ENCODE measurements at places on chromosomes 1 and 21.

GRCh38 chr1:230823426-230823825 is 44.9 kb downstream of the C1orf198 start:
- DNase-seq = no peak

GRCh38 chr21:32712641-32713040 is 15.2 kb downstream of the SYNJ1 start:
- no peak for DNase-seq

GRCh38 chr21:39363607-39364555 is 15.0 kb upstream of the HMGN1 start:
- DNase-seq = no peak

- no peak for DNase-seq
Measured at GRCh38 chr1:71276466-71276865, 195.6 kb upstream of the ZRANB2 start.

DNA sequence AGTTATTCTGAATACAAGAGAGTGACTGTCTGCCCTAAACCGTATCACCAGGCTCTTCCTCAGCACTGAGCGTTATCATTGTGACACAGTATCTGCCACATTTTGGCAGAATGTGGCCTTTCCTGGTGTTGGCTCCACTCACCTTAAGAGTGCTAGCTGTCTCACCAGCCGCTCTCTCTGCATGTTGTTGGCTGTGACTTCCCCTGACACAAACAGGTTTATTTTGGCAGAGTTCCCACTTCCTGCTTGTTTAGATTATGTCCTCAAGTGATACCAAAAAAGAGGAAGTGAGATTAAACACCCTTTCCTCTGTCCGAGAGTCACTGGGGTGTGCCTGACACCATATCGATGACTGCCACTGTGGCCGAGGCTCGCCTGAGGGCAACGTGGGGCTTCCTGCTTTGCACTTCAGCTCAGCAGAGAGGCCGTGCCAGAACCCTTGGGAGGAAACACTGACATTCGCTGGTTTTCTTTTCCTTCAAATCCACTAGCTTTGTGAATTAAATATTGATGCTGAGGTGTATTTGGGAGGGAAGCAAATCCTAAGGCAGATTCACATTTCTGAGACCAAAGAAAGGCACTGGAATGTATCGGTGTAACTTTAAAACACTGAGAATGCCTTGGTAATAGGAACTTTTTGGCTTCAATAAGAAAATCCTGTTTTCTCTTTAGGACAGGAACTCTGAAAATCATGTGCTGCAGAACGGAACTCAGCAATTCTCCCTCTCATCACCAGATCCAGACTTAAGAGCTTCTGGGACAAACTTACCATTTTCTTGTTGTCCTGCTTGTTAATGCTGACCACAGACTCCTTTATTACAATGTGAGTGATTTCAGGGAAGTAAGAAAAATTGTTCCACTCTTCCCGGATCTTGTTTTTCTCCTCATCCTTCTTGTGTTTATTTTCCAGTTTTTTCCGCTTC is 102.1 kb downstream of the JAK1 start:
- DNase-seq = no peak

GRCh38 chr1:192635939-192636338 is at the start of gene RGS13:
TSS of gene RGS13 (plus strand) at chr1:192636147. CDS start at chr1:192644335, 8,188 bp downstream.
- no peak for DNase-seq

DNA sequence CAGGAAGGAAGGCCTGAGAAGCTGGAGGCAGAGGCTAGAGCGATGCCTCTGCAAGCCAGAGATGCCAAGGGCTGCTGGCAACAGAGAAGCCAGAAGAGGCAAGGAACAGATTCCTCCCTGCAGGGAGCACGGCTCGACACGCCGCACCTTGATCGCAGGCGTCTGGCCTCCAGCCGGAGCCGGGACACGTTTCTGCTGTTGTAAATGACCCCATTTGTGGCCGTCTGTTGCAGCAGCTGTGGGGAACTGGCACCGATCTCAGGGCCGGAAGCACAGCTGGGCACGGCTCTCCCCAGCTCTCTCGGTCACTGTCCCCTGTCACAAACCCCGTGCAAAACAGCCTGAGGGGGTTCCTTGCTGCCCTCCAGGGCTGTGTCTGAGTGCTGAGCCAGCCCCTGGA is 59.6 kb downstream of the SIK1 start:
- DNase-seq = no peak

DNA sequence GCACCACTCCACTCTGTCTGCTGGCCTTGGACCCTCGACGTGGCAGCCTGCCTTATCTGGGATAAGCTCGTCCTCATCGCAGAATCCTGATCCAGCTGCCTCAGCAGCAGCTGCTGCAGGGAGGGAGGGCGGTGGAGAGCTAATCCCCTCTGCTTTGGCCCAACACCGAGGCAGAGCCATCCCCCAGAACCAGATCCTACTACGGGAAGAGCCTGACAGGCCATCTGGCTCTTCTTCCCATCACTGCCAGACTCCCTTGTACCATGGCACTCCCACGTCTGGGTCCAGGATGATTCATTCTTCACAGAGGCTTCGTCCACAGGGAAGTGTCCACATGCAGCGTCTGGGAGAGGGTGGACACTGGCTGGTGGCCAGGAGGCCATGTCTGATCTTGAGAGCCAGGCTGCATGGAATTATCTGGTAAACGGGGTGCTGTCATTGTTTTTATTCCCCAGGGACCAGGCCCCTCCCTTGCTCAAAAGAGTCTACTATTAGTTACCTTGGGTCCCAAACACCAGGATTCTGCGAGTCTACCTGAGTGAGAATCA is 14.6 kb upstream of the PKP1 start:
- no peak for DNase-seq

- DNase-seq = no peak
Measured at GRCh38 chr1:231924180-231924579, 297.6 kb downstream of the DISC1 start.

GRCh38 chr1:206963740-206964139 is 6.5 kb downstream of the FCAMR start:
- no peak for DNase-seq

DNA sequence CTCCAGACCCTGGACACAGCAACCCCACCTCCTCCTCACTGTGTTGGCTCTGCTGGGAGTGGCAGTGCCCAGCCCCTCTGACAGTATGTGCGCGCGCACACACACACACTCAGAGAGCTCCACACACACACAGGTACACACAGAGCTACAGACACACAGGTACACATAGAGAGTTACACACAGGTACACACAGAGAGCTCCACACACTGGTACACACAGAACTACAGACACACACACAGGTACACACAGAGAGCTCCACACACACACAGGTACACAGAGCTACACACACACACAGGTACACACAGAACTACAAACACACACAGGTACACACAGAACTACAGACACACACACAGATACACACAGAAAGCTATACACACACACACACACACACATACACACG is 6.3 kb upstream of the PRKCZ start:
- DNase-seq = no peak

DNA sequence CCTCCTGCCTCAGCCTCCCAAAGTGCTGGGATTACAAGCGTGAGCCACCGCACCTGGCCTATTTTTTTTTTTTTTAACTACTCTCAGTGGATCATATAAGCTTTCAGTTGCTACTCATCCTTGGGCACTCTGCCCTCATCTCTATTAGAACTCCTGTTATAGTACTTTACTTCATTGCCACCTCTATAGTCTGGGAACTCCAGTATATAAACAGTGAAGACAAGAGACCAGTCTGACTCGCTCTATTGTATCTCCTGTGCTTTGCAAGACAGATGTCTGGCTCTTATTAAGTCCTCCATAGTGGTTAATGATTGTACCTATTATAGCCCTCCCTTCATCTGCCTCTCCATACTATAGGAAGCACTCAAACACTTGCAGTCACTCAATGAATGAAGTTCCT is 15.1 kb downstream of the KHDRBS1 start:
- no peak for DNase-seq

GRCh38 chr1:180181048-180181447 is 26.4 kb downstream of the QSOX1 start:
- DNase-seq = peak; percentile 22

GRCh38 chr1:202553560-202554038 is 156.7 kb downstream of the SYT2 start:
- no peak for DNase-seq

DNA sequence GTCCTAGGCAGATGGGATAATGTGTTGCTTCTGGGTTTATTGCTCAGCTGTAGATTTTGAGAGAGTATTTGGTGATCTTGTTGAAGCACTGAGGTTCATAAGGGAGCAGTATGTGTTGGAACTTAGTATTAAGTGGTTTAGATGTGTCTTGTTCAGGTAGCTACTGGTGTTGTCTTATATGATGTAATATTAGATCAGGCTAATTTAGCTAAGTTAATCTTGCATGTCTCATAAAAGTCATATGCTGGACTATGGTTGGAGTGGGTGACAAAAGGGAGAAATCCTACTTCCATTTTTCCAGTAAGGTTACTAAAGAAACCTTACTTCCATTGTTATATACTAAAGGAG is 196.4 kb downstream of the CLEC20A start:
- no peak for DNase-seq

- DNase-seq = no peak
Measured at GRCh38 chr1:111907321-111907720, 82.1 kb downstream of the KCND3 start.

- DNase-seq = no peak
Measured at GRCh38 chr1:61569303-61569621, 155.7 kb downstream of the TM2D1 start.

DNA sequence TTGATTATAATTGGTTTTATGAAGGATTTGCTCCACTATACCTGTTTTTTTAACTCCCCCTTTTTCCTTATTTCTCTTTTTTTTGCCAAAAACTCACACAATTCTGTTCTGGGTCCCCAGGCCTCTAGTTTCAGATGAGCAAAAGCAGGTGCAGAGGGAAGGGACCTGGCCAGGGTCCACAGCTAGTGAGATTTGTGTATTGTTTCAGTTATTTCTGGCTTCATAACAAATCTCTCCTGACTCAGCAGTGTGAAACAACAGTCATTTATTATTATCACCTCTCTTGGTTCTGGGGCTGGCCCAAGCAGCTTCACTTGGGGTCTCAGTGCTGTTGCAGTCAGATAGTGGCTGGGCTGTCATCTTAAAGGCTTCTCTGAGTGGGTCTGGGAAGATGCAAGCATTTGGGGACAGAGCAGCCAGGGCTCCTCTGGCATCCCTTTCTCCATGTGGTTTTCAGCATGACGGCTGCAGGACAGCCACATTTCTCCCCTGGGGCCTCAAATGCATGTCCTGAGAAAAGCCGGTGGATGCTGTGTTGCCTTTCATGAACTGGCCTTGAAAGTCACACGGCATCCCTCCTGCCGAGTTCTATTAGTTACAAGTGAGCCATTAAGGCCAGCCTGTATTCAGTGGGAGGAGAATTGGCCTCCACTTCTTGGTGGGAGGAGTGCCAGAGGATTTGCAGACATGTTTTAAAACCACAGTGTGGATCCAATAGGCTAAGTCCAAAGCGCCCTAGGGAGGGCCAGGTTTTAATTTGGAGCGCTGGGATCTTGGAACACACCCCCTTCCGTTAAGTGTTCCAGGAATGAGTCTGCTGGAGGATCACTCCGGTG is 137.1 kb downstream of the CAMTA1 start:
- no peak for DNase-seq

DNA sequence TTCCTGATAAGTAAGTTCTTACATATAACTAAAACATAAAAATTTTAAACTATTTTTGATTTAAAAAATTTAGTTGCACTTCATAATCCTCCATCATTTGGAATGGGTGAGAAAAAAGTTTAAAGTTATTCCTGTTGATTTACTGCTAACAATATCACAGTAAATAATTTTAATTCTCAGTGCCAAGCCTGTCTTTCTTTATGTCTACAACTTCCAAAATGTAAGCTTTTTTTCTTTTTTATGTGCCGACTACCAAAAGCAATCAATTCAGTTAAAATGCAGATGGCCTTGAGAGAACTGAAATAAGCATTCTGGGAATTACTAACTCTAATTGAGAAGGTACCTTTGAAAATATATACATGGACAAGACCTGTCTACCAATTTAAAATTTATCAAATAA is 1224.3 kb upstream of the B3GALT2 start:
- no peak for DNase-seq

DNA sequence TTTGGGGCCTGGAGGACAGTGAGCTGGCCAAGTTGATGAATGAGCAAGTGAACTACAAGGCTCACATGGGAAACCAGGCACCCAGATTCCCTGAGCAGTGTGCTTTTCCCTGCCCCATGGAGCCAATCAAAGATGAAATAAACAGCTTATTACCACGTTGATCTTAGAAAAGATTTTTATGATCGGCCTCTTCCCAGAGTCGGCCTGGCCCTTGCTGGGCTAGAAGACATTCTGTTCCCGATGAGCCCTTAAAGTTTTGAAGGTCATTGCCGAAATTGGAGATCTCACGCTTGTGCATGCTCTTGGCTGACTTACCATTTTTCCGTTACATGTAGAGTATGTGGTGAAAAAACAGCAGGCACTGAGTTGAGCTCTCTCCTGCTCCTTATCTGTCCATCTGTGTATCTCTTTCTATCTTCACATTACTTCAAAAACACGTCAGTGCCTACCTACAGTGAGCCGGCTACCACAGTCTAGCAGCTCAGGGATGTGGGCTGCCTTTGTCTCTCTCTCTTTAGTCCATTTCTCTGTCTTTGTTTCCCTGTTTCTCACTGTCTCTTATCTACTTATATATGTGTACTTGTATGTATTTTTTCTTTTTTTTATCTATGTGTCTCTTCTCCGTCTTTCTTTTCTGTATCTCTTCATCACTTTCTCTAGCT is 248.8 kb upstream of the USP24 start:
- DNase-seq = no peak

GRCh38 chr1:178030467-178030866 is 60.6 kb upstream of the SEC16B start:
- DNase-seq = no peak

DNA sequence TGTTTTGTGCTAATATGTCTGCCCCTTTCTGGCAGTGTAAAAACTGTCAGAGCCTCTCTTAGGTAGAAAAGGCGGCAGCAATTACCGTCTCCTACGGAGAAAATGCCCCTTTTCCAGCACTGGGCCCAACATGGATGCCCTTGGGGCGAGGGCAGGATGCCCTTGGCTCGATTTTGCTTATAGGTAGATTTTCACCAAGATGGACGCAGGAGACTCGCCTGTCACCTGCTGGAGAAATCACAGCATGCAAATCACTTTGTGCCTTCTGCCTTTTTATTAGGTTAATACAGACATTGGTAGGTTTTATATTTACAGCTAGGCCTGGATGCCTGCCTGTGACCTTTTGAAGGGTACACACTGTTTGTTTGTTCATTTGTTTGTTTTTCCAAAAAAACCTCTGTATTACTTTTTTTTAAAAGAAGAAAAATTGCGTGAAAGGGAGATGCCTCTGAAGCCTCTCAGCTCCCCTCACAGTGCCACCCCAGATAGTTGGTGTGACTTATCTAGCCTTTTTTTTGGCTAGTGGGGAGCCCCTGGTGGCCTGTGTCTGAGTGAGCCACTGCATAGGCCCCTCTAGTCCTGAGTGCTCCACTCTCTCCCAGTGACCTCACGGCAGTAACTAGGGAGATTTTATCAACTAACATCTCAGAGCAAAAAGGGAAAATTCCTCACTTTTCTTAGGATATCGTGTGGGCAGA is 2.5 kb downstream of the ATP1B1 start:
- DNase-seq = no peak

Data from stimulated activated CD4-positive, alpha-beta T cell treated with anti-CD3 and anti-CD28 coated beads, Interleukin-4, amount 100 ng/mL, for 48 hours (primary cell).